Left hindlimb (tissue), 1 donor: ENCODE measurements at places on chromosomes 2 and 18.

DNA sequence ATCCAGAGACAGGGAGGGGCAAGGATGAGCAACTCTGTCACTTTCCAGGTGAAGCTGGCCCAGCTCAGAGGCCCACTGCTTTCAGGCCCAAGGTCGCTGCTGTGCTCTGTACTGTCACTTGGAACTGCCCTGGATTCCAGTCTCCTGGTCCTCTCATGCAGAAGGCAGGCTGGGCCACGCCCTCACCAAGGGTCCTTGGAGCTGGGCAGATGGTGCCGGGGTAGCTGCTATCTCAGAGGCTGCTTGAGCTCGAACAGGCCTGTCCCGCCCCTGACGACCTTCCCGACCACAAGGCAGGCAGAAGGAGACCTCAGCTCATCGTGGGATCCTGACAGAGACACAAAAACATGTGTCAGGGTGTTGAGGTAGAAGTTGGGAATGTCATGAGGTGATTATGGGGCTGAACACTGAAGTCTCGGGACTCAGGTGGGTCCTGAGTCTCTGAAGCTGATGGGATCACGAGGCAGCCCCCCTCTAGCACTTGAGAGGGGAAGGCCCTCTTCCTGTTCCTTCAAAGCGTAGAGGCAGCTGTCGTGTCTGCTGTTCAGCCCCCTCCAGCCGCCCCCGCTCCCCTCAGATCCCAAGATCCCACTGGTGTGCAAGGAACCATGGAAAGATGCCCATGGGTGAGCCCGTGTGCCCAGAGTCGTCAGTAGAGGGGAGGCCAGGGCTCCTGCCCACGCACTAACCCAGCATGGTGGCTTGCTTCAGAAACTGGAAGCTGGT, 78.3 kb downstream of the POLR1A start:
- peak; percentile 12 for DNase-seq

DNA sequence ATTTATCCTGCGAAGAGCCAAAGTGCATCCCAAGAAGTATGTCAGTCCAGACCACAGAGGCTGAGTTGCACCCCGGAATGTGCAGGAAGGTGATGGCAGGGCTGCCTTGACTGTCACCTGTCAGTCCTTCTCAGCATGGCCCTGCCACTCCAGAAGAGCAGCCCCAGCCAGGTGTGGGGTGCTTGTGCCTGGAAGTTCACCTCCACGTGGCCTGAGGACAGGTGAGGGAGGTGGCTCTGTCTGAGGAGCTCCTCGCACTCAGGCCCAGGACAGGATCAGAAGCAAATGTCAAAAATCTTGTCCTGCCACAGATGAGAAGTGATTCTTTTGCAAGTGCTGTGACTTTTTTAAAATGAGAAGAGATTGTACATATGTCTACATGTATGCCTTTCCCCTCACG, 31.4 kb upstream of the B3GNT7 start:
- no peak for DNase-seq

- DNase-seq = no peak
These were observed 186.4 kb downstream of the RNF152 start for GRCh38 chr18:61706276-61706915.

GRCh38 chr2:205858275-205858674, 176.0 kb downstream of the NRP2 start:
- no peak for DNase-seq

- no peak for DNase-seq
These were observed 73.6 kb downstream of the ZNF521 start for GRCh38 chr18:25278394-25278793.

- DNase-seq = no peak
These were observed 264.4 kb downstream of the NEDD4L start for GRCh38 chr18:58308463-58308862.

GRCh38 chr2:64492272-64492671, 31.9 kb upstream of the AFTPH start:
- DNase-seq = no peak

- no peak for DNase-seq
These were observed 51.9 kb downstream of the TET3 start for GRCh38 chr2:74036450-74037195.

- DNase-seq = no peak
These were observed 56.3 kb upstream of the MAPRE3 start for GRCh38 chr2:26913999-26914658.

- no peak for DNase-seq
These were observed 255.8 kb downstream of the CYRIA start for GRCh38 chr2:16409849-16410248.

- DNase-seq = no peak
These were observed 102.8 kb upstream of the UBXN4 start for GRCh38 chr2:135638825-135639224.

DNA sequence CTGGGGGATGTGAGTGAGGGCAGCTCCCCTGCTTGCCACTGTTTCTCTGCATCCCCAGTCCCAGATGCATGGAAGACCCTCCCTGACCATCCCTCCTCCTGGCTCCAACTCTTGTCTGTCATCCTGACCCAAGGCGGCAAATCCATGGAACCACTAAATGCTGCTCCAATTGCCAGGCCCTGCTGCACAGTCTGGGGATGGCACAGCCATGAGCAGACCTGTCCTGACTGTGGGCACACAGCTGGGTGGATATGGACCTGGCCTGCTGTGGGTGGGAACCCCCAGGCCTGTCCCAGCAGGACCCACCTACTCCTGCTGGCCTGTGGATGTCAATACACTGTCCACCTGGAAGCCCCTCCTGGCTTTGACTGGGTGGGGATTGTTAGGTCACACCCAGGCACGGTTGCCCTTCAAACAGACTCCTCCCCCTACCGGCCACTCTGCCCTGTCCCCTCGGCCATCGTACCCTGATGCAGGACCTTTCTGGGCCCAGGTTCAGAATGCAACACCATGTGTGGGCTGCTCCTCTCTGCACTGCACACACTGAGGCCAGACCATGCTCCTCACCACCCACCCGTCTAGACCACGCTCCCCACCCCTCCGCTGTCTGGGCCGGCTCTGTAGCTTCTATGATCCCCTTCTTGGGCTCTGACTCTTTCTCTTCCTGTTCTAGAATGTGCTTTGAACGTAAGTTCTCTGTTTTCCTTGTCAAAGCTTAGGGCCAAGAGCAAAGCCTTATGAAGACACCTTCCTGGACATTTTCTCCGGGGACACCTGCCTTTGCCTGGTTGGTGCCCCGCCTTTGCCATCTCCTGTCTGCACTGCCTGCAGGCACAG, 57.9 kb downstream of the INPP5D start:
- DNase-seq = no peak

DNA sequence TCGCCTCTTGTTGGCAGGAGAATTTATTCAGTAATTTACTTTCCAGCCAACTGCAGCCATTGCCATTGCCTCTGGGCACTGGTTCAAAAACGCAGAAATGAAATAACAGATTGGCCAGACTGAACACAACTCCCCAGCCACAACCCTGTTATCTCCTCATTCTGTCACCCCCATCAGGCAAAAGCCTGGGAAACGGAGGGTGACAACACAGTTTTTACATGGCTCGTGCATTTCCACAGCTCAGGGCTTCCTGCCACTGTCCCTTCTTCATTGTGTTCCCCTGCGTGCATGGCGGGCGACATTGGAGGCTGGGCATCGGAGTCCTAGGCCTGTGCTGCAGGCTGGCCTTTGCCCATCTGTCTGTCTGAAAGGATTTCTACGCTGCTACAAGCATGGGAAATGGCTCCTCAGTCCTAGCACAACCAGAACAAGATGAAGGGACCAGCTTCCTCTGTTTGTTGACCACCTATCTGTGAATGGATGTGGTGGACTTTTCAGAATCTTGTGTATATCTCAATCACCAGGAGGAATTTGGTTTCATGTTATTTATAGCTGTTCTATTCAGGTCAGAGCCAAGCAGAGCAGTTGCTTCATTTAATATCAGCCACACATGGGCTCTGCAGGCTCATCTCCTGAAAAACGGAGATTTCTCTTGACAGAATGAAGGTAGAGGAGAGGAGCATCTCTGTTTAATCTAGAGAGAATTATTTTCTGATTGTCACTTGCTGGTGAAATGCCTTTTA, 107.0 kb downstream of the MGAT5 start:
- peak; percentile 67 for DNase-seq

GRCh38 chr18:59725142-59725541, 27.9 kb upstream of the CCBE1 start:
- DNase-seq = no peak

DNA sequence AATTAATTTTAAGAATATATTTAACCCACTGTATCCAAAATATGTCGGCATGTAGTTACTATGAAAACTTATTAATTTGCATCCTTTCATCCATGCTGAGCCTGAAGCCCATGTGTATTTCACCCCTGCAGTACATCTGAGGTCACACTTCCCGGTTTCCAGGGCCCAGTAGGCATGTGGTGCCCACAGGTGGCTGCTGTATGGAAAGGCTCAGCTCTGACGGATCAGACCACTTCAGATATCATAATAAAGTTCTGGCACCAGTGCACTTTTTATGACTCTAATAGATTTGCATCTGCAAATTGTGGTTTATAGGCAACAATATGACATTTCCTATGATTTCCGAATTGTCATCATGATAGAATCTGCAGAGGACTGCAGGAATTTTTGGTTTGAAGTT, 22.5 kb downstream of the SH3RF3 start:
- no peak for DNase-seq

DNA sequence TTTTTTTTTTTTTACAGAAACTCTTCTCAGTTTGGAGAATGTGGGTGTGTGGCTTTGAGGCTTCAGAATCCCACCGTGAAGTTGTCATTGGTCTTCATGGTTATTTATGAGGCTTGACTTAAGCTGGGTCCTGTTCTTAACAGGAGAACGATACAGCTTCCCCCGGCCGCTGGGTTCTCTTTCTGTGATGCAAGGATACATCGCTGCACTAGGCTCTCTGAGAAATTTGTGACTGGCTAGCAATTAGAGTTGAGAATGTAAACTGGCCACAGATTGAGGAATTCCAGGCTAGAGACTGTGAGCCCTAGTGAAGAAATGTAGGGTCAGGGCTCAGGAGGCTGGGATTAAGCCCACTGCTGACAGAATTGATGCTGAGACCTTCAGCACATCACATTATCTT, 29.8 kb downstream of the MGAT5 start:
- DNase-seq = no peak

- DNase-seq = no peak
These were observed 2.1 kb downstream of the PDIA6 start for GRCh38 chr2:10810202-10811161.

- DNase-seq = no peak
These were observed 866.0 kb upstream of the ACVR2A start for GRCh38 chr2:146978577-146979555.

DNA sequence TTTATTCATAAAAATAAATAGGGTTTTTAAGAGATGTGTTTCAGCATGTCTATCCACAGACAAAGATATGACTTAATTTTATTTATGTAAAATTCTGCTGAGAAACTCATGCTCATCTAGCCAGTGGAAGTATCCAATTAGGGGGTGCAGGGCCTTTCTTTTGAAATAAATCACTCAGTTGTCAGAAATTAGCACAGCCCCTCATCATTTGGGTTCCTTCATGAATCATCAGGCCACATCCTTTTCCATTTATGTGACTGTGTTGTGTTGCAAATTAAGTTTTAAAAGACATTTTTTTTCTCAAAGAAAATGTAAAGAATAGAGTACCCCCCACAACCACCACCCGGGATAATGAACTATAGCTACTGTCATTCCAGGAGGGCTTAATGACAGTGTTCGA, 185.8 kb downstream of the NRP2 start:
- no peak for DNase-seq

- DNase-seq = no peak
These were observed 1.5 kb downstream of the GIGYF2 start for GRCh38 chr2:232698556-232699091.

DNA sequence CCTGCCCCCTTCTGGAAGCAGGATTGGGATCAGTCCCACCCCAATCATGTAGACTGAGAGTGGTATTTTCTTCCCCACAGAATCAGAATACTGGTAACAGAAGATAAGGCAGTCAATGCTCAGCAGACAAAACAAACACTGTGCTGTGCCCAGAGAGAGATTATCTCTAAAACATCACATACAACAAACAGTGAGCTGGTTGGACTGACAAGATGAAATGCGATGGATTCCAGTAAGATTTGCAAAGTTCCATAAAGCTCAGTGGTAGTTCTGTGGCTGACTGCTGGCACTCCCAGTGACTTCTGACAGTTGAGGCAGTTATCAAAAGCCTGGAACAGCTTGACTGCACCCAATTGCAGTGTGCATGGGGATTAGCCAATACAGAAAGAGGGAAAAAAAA, 311.5 kb upstream of the MGAT5 start:
- DNase-seq = no peak

DNA sequence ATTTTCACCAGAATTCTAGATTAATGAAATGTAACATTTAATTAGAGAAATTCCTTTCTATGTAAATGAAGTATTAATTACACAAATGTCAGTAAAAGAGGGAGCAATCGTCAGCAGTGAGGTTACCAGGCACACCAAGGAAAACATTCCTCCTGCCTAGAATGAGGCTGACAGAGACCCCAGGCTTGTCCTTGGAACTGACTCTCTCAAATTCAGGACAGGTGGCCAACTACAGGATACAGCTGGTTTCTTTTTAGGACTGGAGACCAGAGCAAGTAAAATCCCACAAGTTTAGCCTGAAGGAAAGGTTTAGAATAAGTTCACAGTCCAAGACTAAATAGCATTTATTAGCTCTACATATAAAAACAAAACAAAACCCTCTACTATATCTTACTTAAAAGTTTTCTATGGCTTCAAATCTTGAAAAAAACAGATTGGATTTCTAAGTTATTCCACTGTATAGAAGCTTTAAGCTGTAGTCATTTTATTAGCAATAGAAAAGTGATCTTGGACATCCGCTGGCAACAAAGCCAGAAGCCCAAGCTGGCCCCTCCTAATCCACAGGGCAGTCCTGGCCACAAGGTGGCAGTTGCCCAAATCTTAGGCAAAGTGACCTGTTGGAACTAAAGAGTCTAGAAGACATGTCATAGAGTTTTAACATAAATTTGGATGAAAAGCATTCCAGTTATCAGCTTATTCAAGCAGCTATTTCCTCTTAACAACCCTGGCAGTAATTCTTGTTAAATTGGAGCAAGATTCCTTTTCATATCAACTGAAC, 81.0 kb downstream of the SP3 start:
- no peak for DNase-seq

DNA sequence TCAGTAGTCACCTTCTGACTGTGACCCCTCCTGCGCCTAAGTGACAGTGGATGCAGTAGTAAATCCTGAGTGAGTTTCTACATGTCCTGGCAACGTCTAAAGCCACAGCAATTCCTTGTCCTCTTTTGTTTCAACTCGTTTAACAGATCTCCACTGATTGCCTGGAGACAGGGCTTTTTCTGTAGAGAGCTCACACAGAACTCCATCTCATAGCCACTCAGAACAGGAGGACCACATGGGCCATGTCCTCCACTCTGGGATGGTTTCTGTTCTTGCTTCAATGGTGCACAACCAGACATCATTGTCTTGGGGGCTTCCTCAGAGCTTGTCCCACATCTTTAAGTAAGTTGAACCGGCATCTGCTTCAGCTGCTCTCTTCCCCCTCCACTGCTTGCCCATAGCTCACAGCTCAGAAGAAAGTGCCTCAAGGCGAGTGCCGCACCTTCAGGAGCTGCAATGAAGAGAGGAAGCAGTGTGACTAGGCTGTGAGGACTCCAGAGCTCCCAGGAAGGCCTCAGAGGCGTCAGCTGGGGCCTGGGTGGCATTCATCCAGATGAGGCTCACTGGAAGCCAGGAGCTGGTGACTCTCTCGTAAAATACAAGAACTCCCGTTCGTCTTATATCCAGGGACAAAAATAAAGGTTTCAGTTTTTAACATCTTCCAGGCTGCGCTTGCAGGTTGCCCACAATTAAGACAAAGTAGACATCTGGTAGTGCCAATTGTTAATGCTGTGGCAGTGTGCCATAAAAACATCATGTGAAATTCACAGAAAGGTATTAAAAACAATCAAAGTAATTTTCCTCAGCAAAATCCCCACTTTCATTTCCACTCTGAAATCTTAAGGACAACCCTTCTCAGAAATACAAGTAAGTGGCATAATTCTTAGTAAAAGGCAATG, 37.3 kb downstream of the ST3GAL5 start:
- DNase-seq = no peak
